ENCODE measurements at places on chromosomes 13 and 19.
A peak's percentile ranks its signal among the peaks of the same experiment; 100 is the strongest.

- H3K27me3 ChIP-seq = peaks cover 97% of the 10 kb centered on the region
- no peak overlapping the region for H3K27ac ChIP-seq
- H3K4me1 ChIP-seq = no peaks in the 10 kb centered on the region
- H3K4me3 ChIP-seq = no peak overlapping the region
Observed at GRCh38 chr19:49419173-49419572, 4.1 kb downstream of the PTH2 start.

DNA sequence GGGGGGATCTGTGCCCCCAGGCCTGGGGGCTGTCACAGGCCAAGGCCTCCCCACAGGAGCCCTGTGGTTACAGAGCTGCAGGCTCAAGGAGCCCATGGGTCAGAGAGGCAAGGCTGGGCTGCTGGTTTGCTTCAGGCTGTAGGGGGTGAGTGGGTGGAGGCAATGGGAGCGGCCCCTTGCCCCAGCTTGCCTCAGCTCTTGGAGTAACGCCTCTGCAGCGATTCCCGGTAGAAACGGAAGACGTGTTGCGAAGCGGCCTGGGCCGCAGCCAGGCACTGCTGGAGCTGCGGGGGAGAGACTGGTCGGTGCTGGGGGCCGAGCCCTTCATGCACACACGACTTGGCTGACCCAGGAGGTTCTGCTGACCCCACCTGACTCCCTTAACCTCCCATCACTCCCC, 10.1 kb downstream of the TMEM91 start:
- no peak for DNase-seq
- no peaks in the 10 kb centered on the region for H3K27me3 ChIP-seq
- no peak overlapping the region for H3K27ac ChIP-seq
- H3K4me1 ChIP-seq = no peaks in the 10 kb centered on the region
- H3K36me3 ChIP-seq = 0 out of 2 replicates have a peak, but pooled peaks cover 6% of the 10 kb centered on the region
- no peak overlapping the region for H3K4me3 ChIP-seq

- H3K4me1 ChIP-seq = no peaks in the 10 kb centered on the region
- no peaks in the 10 kb centered on the region for H3K36me3 ChIP-seq
- no peak overlapping the region for H3K4me3 ChIP-seq
- H3K27me3 ChIP-seq = no peaks in the 10 kb centered on the region
Observed at GRCh38 chr13:80778297-80778696, 437.4 kb upstream of the SPRY2 start.

GRCh38 chr19:6215701-6216235, 64.0 kb downstream of the MLLT1 start:
- H3K4me3 ChIP-seq = no peak overlapping the region
- no peaks in the 10 kb centered on the region for H3K27me3 ChIP-seq
- no peak for DNase-seq
- H3K4me1 ChIP-seq = no peaks in the 10 kb centered on the region

GRCh38 chr19:40279761-40280607, 5.2 kb downstream of the AKT2 start:
- peaks cover 4% of the 10 kb centered on the region for H3K36me3 ChIP-seq
- no peak overlapping the region for H3K4me3 ChIP-seq
- DNase-seq = no peak
- H3K27ac ChIP-seq = no peak overlapping the region
- no peaks in the 10 kb centered on the region for H3K27me3 ChIP-seq
- H3K4me1 ChIP-seq = peaks cover 13% of the 10 kb centered on the region

DNA sequence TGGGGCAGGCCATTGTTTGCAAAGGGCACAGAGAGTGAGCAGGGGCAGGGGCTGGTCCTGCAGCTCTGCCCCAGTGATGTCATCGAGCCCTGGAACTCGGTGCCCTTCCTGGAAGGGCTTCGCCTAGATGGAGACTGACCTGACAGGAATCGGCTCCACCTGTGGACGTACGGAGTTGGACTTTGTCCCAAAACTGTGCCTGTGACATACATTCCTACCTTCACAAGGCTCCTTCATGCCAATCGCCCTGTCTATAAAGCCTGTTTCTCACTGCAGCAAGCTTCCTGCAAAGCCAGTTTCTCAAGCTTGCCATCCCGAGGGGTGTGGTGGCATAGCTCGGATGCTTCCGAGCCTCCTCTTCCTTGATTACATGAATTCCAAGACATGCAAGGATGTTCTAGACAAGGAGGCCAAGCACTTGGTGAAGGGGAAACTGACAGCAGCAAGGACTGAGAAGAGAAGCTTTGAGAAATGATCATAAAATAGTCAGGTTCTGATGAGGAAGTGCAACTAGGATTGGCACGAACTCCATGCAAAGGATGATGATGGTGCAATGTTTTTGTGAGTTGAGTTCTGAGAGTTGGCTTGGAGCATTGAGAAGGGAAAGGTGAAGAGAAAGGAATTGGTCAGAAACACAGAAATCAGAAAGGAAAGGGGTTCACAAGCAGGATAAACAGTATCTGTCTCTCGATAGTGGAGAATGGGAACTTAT, 73.6 kb upstream of the STK24 start:
- no peaks in the 10 kb centered on the region for H3K36me3 ChIP-seq
- peak overlapping the region; percentile 84 for H3K27ac ChIP-seq
- H3K4me1 ChIP-seq = peaks cover 69% of the 10 kb centered on the region
- H3K4me3 ChIP-seq = peak overlapping the region; percentile 19
- no peaks in the 10 kb centered on the region for H3K27me3 ChIP-seq
- peak; percentile 85 for DNase-seq

GRCh38 chr13:44271031-44271455, 102.6 kb upstream of the SERP2 start:
- H3K4me3 ChIP-seq = no peak overlapping the region
- no peaks in the 10 kb centered on the region for H3K36me3 ChIP-seq
- H3K4me1 ChIP-seq = peaks cover 36% of the 10 kb centered on the region
- peak overlapping the region; percentile 50 for H3K27ac ChIP-seq
- no peak for DNase-seq
- no peaks in the 10 kb centered on the region for H3K27me3 ChIP-seq

DNA sequence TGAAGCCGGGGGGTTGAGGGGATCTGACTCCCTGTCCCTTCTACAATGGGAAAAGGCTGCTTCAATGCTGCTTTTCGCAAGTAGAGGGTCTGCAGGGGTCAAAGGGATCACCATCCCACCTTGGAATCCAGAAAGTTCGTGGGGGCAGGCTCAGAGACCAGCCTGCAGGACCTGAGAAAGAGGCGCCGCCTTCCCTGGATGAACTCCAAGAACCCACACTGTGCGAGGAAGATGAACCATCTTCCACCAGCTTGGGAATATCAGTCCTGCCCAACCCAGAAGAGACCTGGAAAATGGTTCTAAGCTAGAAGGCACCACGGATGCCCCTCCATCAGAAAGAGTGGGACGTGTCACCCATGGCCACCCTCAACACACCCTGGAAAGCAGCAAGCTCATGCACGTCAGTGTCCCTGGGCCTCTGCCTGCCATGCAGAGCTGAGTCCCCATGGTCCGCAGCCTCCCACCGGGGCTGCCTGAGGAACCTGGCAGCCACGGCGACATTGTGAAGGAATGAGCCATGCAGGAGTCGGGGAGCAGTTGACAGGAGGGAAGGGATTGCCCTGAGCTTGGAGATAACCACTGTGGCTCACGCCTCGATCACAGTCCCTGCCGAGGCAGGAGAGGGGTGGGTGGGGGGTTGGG, 14.6 kb downstream of the RAB3D start:
- peak overlapping the region; percentile 73 for H3K27ac ChIP-seq
- H3K4me3 ChIP-seq = no peak overlapping the region
- H3K4me1 ChIP-seq = peaks cover 36% of the 10 kb centered on the region
- no peak for DNase-seq
- no peaks in the 10 kb centered on the region for H3K36me3 ChIP-seq

DNA sequence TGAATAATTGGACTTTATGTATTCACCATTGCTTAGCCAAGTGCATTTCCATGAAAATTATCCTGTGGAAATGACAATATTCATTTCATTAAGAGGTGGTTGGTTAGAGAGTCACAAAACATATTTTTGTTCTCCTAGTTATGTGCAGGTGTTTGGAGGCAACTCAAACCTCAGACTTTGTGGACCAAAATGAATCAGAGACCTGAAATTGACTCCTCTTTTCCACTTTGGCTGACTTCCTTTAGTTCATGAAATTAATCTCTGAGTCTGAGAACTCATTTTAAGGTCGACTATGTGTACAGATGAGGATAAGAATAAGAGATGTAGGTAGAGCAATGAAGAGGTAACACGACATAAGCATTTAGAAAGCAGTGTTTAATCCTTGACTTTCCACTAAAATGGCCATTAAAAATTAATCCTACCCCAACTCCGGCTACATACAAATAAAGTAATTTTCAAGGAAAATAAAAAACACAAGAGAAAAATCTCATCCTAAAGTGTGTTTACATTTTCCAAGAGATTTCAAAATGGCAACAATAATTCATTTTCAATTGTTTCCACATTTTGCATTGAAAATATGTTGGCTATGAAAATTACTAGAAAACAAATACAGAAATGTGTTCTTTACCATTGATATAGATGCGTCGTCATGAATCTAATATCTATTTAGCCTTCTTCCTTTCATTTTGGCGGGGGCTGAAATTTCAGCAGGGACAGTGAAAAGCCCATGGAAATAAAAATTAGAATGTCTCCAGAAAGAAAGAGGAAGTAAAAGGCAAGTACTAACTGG, 185.4 kb upstream of the CSNK1A1L start:
- no peaks in the 10 kb centered on the region for H3K4me1 ChIP-seq
- no peak overlapping the region for H3K27ac ChIP-seq
- H3K36me3 ChIP-seq = no peaks in the 10 kb centered on the region
- DNase-seq = no peak
- no peaks in the 10 kb centered on the region for H3K27me3 ChIP-seq

DNA sequence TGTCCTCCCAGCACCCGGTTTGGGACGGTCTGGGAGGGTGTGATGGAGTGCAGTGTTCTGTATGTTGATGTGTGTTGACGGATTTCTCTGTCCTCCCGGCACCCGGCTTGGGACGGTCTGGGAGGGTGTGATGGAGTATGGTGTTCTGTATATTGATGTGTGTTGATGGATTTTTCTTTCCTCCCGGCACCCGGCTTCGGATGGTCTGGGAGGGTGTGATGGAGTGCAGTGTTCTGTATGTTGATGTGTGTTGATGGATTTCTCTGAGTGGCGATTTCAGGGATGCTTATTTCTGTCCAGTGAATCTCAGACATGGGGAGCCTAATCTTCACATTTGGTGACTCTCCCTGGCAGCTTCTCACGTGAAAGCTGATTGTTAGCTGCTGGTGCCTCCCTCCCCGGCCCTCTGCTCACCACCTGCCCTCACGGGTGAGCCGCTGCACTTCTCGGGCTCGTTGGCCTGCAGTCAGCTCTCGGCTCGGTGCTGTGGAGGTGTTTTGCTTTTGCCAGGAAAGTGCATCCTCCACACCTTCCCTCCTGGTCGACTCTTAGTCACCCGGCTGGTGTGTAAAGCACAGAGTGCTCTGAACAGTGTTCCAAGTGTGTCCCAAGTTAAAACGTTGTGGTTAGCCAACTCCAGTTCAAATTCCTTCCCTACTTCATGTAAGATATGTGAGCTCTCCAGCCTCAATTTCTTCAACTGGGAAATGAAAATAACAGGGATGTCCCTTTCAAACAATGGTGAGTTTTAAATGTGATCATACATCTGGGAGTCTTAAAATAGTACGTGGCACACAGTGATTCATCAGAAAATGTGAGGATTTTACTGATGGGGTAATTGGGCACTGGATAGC, 54.6 kb downstream of the ATP11A start:
- no peak overlapping the region for H3K27ac ChIP-seq
- no peak for DNase-seq
- H3K27me3 ChIP-seq = no peaks in the 10 kb centered on the region
- H3K36me3 ChIP-seq = no peaks in the 10 kb centered on the region
- H3K4me1 ChIP-seq = peaks cover 19% of the 10 kb centered on the region
- no peak overlapping the region for H3K4me3 ChIP-seq

- H3K4me1 ChIP-seq = 0 out of 2 replicates have a peak, but pooled peaks cover 8% of the 10 kb centered on the region
- DNase-seq = no peak
- H3K36me3 ChIP-seq = no peaks in the 10 kb centered on the region
- no peaks in the 10 kb centered on the region for H3K27me3 ChIP-seq
Observed at GRCh38 chr13:103255587-103256301, 189.5 kb upstream of the SLC10A2 start.

- H3K27ac ChIP-seq = no peak overlapping the region
- no peaks in the 10 kb centered on the region for H3K36me3 ChIP-seq
- H3K27me3 ChIP-seq = 0 out of 2 replicates have a peak, but pooled peaks cover 3% of the 10 kb centered on the region
- H3K4me1 ChIP-seq = peaks cover 9% of the 10 kb centered on the region
Observed at GRCh38 chr19:40932008-40932959, 50.3 kb upstream of the CYP2A7 start.

GRCh38 chr13:91824416-91824815, 426.0 kb downstream of the GPC5 start:
- no peak for DNase-seq
- no peak overlapping the region for H3K27ac ChIP-seq
- H3K4me1 ChIP-seq = no peaks in the 10 kb centered on the region
- H3K36me3 ChIP-seq = no peaks in the 10 kb centered on the region
- H3K27me3 ChIP-seq = no peaks in the 10 kb centered on the region
- H3K4me3 ChIP-seq = no peak overlapping the region

GRCh38 chr13:36133950-36134626, 2.9 kb upstream of the DCLK1 start:
- peaks cover 24% of the 10 kb centered on the region for H3K27me3 ChIP-seq
- no peak overlapping the region for H3K27ac ChIP-seq
- no peaks in the 10 kb centered on the region for H3K36me3 ChIP-seq
- H3K4me1 ChIP-seq = no peaks in the 10 kb centered on the region

DNA sequence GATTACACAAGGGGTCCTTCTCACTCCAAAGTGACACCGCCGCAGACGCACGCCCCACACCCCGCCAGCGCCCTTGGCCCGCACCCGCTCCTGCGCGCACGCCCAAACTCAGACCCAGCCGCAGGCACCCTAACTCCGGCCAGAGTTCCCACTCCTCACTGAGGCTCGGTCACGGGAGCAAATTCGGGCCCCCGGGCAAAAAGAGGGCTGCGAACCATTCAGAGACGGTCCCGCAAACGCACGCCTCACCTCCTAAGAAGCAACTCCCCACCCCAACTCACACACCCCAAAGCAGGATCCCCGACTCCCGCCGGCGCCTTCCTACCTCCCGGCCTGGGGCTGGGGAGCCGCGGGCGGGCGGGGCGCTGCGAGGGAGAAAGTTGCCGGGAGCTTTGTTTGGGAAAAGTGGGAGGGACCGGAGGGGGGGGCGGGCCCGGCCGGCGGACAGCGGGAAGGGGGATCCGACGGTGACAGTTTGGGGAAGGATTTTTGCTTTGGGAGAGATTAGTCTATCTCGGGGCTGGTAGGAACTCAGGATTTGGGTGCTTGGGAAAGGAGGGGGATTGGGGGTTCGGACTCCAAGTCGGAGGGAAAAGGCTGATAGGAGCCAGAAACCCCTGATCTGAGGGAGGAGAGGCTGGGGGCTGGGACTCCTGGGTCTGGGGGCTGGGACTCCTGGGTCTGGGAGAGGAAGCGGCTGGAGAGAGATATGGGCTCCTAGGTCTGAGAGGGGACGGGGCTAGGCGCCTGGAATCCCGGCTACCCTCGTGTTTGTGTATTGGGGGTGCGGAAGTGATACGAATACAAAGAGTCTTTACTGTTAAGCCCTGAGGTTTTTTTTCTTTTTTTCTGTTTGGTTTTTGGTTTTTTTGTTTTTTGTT, at the start of gene TEAD2:
Gene TEAD2 (minus strand): TSS at position 369 of the 881 bp plus-strand sequence. CDS start 2,341 bp downstream, outside the sequence.
- H3K4me3 ChIP-seq = peak within 1 kb of the TSS; percentile 85
- H3K4me1 ChIP-seq = 0 out of 2 replicates have a peak, but pooled peaks cover 10% of the 10 kb centered on the region
- peak; percentile 66 for DNase-seq
- H3K36me3 ChIP-seq = no peaks in the 10 kb centered on the region

GRCh38 chr13:33207615-33207961, 78.0 kb downstream of the STARD13 start:
- no peak for DNase-seq
- peaks cover 23% of the 10 kb centered on the region for H3K4me1 ChIP-seq
- H3K27ac ChIP-seq = peak overlapping the region; percentile 64
- H3K36me3 ChIP-seq = 0 out of 2 replicates have a peak, but pooled peaks cover 4% of the 10 kb centered on the region
- no peak overlapping the region for H3K4me3 ChIP-seq
- no peaks in the 10 kb centered on the region for H3K27me3 ChIP-seq

GRCh38 chr19:13153569-13154240, 3.5 kb downstream of the IER2 start:
- DNase-seq = no peak
- H3K4me3 ChIP-seq = peak overlapping the region; percentile 99
- peaks cover 15% of the 10 kb centered on the region for H3K36me3 ChIP-seq

GRCh38 chr19:6108721-6109633, 1.3 kb downstream of the RFX2 start:
- H3K27ac ChIP-seq = no peak overlapping the region
- no peaks in the 10 kb centered on the region for H3K27me3 ChIP-seq

Data from PC-9 (cell line).